ENCODE measurements at places on chromosomes 6 and 20.

- DNase-seq: no peak
These were observed 1.8 kb downstream of the RGS19 start for GRCh38 chr20:64077541-64077875.

GRCh38 chr6:35359744-35360348 lies 17.5 kb downstream of the PPARD start:
- DNase-seq: peak; percentile 88

GRCh38 chr6:140542863-140543262 lies 1168.4 kb upstream of the CITED2 start:
- no peak for DNase-seq

- no peak for DNase-seq
These were observed 150.6 kb upstream of the HSF2 start for GRCh38 chr6:122248844-122249243.

DNA sequence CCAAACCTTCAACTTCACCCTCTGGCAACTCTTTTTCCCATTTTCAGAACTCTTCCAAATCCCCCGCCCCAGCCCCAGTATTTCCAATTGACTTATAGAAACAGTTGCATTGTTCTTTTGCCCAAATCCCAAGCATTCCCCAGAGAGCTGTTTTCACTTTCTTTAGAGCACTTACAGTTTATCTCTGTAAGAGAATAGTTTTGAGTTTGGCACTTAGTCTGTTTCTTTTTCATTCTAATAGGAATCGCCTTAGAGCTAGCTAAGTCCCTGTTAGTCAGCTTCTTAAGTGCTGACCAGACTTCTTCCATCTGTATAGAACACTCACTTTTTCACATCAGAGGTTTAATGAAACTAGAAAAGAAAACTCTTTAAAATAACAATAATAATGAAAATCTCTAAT lies 374.2 kb upstream of the FLRT3 start:
- no peak for DNase-seq

GRCh38 chr6:20349225-20349624 lies 52.5 kb upstream of the E2F3 start:
- no peak for DNase-seq

DNA sequence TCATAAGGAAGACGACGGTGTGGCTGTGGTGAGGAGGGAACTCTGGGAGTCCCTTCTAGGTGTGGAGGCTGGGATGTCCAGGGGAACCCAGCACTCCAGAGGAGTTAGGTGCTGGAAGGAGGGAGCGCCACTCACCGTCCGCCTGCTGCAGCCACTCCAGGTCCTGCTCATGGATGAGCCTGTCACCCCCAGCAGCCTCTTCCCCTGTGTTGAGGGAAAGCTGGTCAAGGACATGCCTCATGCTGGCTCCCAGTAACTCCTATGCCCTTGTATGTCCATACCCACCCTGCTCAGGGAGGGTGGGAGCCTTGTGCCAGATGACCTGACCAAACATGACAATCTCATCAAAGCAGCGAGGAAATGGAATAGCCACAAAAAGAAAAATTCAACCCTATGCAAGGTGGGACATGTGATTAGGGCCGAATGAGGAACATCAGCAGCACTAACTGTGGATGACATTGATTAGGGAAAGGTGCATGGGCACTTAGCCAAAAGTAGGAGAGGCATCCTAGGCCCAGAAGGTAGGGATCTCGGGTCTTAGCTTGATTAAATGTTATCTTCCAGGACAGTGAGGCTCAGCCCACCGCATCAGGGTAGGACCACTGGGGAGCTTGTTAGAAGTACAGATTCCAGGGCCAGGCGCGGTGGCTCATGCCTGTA lies 3.0 kb downstream of the DNPH1 start:
- no peak for DNase-seq

GRCh38 chr6:36976007-36976264 lies 10.1 kb downstream of the MTCH1 start:
- no peak for DNase-seq

DNA sequence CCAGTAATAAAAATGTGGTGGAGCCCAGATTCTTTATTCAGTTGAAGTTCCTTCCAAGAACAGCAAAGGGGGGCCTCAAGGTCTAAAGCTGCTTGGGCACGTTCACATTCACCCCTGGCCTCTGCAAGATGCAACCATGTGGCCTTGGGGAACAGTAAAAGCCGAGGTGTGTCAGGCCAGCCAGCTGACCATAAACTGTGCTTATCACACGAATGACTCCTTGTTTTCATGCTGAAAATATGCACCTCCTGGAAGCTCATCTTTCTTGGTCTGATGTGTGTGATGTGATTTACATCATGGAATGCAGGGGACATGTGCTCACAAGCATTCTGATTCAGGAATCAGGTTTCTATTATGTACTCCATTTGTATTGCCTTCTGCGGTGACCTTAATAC lies 211.6 kb upstream of the MARCKS start:
- DNase-seq: peak; percentile 90

DNA sequence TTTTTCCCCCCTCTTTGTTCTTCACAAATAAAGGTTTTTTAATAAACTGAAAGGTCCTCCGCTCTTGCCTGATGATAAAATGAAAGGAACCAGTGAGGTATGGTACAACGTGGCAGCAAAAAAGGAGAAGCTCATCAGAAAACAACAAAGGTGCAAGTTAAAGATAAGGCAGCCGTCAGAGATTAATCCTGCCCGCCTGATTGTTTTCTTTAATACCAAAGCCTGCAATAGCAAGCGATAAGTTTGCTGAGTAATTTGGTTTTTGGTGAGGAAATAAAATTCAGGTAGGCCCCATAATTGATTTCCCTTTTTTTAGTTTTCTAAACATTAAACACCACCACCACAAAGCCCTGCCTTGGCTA lies 177.9 kb downstream of the MBOAT1 start:
- no peak for DNase-seq

DNA sequence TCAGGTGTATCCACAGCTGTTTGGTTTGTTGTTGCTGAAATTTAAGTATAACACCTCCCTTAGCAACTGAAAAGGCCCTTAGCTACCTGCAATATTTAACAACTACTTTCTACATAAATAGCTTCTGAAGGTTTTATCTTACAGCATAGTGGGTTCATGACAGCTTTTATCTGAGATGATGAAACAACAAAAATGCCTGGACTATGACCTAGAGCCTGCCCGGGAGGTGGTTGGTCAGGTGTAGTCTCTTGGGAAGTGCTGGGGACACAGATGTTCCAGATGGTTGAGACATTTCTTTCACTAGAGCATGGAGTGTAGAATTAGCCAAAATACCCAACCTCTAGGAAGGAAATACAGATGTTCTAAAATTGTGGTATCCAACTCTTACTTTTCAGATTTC lies 705.4 kb downstream of the MAFB start:
- DNase-seq: no peak

Measured in fibroblast of mammary gland (primary cell).